ENCODE measurements at places on chromosomes 7 and 10. TPM values are rescaled to one million over a fixed set of nuclear protein-coding genes. Genes with fewer than 3 reads are reported as not detected.

PCBD1 gene
- 18.8 TPM for total RNA-seq

GRB10 gene
- total RNA-seq: 47.3 TPM

PIK3CG gene
- total RNA-seq: not detected

SSBP1 gene
- 516 TPM for total RNA-seq

GRCh38 chr10:28686835-28687682, 9.7 kb downstream of the BAMBI start:
- no peak for DNase-seq

DNA sequence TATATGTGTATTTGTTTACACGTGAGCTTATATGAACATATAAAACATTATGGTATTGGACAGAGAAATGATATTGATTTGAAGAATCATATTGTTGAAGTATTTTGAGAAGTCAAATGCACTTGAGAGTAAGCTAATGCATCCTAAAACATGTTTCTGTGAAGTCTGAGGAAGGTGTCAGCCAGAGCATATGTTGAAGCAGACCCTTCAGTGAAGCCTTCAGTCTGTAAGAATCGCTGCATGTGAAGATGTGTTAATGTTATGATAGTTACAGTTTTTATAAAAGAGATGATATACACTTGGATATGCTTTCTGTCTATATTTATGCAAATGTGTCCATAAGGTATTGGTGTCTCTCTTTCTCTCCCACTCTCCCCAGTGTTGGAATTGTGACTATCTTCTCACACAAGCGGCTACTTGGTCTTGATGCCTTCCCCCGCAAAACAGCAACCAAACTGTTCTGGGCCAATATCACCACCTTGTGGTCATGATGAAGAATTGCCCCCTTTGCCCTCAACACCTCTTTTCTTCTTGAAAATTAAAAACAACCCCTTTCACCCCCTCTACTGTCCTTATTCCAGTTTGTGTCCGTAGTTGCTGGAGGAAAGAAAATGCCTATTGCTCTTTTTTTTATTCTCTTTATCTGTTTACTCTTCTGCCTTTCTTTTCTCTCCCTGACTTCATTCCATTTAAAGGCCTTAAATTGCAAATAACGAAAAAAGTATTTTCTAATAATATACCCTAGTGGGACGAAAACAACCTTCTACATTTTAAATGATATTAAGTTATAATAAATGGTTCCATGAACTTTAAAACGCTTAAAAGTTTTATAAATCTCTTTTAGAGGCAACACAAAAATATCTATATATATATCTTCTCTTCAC, 64.9 kb downstream of the IKZF1 start:
- peak; percentile 38 for DNase-seq

GRCh38 chr7:142714375-142714774, 34.9 kb upstream of the PRSS1 start:
- DNase-seq: no peak

DNA sequence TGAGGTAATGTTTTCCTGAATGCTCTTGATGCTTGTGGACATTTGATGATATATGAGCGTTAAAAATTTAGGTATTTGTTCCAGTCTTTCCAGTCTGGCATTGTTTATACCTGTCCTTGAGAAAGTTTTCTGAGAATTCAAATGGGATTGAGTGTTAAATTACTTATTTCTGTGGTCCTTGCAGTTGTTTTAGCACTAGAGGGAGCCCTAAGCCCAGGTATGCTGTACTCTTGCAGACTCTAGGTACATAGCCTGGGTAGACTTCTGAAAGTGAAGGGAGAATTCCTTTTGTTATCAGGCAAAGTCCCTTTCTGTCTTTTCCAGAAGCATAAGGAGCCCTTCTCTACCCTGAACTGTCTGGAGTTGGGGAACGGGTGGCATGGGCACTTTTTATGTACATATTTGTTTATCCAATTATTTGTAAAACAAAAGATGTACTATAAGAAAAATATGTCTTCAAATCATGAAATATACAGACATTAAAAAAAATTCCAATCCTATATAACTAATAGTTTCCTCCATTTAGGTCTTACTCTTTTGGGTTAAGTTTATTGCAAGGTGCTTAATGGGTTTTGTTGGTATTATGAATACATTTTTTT, 262.1 kb downstream of the ATRNL1 start:
- DNase-seq: peak; percentile 68

- no peak for DNase-seq
Observed at GRCh38 chr7:4225881-4226523, 456.1 kb upstream of the FOXK1 start.
